Liver (tissue), 10 donors: ENCODE measurements at places on chromosomes 7 and 10. TPM values are rescaled to one million over a fixed set of nuclear protein-coding genes. Genes with fewer than 3 reads are reported as not detected.

- no peak for DNase-seq
Observed at GRCh38 chr10:124245806-124246440, 152.5 kb upstream of the CHST15 start.

- DNase-seq, result no peak
Observed at GRCh38 chr7:95157381-95157780, 167.0 kb downstream of the PON1 start.

GRCh38 chr10:14261336-14261735 is 69.4 kb downstream of the FRMD4A start:
- DNase-seq, result no peak

DNA sequence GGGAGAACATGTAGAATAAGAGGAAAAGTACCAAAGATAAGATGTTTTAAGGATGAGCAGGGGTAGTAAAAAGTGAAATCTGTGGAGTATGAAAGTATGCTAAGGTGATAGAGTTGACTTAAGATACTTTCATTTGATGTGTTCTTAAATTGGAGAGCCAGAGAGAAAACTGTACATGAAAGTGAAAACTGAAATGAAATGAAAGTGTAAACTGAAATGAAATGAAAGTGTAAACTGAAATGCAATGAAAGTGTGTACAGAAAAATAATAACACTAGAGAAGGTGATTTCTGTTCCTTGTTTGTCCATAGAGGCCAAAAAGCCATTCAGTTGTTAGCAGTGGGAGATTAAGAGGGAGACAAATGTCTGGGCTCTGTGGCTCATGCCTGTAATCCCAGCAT is 17.5 kb downstream of the AHR start:
- no peak for DNase-seq

DNA sequence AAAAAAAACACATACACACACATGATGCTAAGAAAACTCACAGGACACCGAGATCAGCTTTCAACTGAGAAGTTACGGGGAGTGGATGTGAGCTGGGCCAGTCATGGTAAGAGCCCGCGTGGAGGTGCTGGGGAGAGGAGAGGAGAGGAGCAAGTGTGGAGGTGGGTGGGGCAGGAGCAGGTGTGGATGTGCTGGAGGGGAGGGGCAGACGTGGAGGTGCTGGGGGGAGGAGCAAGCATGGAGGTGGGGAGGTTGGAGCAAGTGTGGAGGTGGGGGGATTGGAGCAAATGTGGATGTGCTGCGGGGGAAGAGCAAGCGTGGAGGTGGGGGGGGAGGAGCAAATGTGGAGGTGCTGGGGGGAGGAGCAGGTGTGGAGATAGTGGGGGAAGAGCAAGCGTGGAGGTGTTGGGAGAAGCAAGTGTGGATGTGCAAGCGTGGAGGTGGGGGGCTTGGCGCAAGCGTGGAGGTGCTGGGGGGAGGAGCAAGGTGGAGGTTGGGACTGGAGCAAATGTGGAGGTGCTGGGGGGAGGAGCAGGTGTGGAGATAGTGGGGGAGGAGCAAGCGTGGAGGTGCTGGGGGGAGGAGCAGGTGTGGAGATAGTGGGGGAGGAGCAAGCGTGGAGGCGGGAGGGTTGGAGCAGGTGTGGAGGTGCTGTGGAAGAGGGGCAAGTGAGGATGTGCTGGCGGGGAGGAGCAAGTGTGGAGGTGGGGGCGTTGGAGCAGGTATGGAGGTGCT is 24.5 kb upstream of the NCAPG2 start:
- DNase-seq, result no peak

Gene FOXK1
- total RNA-seq, result 8.5 TPM

GRCh38 chr7:146658604-146659003 is 542.0 kb downstream of the CNTNAP2 start:
- no peak for DNase-seq

DNA sequence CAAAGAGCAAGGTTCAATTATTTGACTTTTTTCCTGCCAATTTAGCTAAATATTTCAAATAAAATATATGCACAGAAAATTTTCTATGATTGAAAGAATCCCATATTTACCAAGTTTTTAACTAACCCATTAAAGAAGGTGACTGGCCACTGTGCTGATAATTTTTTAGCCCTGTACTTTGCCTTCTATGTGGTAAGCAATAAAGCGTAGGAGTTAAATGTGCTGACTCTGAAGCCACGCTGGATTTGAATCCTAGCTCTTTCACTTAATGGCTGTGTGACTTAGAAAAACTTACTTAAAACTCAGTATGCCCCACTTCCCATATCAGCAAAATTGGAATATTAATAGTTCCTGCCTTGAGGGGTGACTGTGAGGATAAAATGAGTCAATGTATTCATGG is 82.1 kb downstream of the NEUROD6 start:
- no peak for DNase-seq

Gene BLOC1S2
- total RNA-seq, result 10.7 TPM

GRCh38 chr7:111272092-111272491 is 181.2 kb downstream of the LRRN3 start:
- no peak for DNase-seq

Gene PRSS37
- total RNA-seq, result not detected
